ENCODE measurements at places on chromosomes 16 and 17.

GRCh38 chr17:8463099-8463498 is 27.4 kb downstream of the NDEL1 start:
- peak; percentile 40 for DNase-seq

- no peak for DNase-seq
Observed at GRCh38 chr16:8005096-8005860, 585.0 kb downstream of the TMEM114 start.

GRCh38 chr16:66858740-66859396 is 14.7 kb downstream of the CA7 start:
- DNase-seq: no peak

DNA sequence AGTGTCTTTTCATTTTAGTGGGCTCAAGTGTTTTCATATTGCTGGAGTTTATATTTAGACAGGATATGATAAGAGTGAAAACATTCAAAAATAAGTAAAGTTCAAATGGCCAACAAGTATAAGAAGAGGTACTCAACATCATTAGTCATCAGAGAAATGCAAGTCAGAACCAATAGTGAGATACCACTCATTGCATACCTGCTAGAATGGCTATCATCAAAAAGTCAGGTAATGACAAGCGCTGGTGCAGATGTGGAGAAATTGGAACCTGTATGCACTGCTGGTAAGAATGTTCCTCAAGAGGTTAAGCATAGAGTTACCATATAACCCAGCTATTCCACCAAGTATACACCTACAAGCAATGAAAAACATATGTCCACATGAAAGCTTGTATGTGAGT is 87.8 kb downstream of the WNT3 start:
- DNase-seq: no peak

DNA sequence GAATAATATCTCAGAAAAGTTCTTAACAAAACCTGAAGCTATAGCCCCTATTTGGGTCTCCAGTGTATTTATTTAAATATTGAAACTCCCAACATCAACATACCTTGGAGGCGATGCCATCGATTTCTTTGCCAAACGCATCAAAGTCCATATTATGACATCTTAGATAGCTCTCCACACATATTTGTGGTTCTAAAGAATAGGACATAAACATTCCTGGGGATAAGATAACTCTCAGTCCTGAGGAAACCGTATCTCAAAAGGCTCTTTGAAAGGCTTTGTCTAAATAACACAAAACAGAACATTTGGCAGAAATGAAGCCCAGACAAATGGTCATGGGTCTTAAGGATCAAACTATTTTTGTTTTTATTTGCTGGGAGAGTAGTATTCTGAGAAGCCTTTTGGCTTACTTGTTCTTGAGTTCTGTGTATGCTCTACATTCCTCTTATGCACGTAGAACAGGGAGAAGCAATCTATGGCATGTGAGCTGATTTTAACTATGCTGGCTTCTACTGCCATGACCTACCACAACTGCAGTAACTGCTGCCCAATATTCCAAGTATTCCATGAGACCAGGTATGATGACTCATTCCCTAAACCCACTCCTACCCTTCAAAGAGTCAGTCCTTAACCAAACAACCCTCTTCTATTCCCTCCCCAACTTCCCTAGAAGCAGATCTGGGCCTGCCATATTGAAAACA is 279.0 kb upstream of the ZFHX3 start:
- no peak for DNase-seq

DNA sequence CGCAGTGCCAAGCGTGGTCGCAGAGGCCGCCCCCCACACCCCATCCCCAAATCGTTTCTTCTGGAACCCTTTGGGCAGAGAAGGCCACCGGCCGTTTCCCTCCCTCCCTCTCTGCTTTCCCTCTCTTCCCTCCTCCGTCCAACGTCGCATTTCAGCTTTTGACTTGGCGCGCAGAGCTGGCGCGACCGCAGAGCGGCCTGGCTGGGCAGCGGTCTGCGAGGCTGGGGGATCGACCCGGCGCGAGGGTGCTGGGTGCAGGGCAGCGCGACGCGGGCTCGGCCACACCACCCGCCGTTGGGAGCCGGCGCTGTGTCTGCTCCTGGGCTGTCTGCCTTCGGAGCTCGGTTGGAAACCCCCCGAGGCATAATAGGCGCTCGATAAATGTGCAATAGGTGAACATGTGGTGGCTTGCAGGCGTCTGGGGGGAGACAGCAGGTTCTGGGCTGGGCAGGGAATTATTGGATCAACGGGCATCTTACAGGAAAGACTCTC is 2.8 kb upstream of the NTN3 start:
- DNase-seq: no peak

GRCh38 chr17:9020824-9021157 is 519 bp upstream of the NTN1 start:
- no peak for DNase-seq

- DNase-seq: no peak
Observed at GRCh38 chr16:82993926-82994325, 367.2 kb downstream of the CDH13 start.

GRCh38 chr16:20329392-20330138 is 2.3 kb upstream of the GP2 start:
- no peak for DNase-seq

DNA sequence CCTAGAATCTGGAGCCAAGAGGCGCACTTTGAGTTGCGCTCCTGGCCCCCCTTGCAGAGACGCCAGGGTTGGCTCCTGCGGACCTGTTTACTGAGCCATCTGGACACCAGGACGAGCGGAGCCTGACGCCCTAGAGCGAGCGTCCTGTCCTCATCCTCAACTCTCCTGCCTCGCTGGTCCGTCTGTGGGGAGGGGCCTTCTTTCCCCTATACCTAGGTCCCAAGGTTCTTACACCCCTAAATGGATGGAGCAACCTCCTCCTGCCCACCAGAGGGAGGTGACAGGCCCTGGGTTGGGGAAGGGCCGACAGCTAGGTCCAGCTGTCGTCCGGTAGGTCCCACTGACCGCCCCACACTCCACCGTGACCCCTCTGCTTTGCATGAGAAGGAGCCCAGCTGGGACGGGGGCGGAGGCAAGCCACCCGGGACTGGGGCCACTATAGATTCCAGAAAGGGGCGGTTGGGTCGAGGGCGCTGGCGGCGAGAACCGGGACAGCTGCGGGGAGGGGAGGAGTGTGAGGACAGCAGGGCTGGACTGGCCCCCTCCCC is 3.1 kb upstream of the LHX1 start:
- DNase-seq: no peak

DNA sequence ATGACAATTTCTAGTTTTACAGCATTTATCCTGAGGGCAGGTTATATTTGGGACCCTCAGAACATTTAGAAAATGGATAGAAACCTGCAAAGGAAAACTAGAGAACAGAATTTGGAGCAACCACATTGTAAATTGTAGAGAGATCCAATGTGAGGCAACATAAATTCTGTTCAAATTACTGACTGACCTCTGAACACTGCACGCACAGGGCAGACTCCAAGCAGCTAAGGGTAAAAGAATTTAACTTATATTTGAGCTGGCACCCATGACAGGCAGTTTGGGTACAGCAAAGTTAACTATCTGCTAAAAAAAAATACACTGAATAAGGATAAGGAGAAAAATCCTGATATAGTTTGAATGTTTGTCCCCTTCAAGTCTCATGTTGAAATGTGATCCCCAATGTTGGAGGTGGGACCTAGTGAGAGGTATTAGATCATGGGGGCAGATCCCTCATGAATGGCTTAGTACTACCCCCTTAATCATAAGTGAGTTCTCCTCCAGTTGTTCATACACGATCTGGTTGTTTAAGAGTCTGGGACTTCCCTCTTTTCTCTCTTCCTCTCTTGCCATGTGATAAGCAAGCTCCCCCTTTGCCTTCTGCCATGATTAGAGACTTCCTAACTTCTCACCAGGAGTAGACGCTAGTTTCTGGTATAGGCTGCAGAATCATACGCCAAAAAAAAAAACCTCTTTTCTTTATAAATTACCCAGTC is 75.7 kb downstream of the FBXL20 start:
- DNase-seq: no peak

DNA sequence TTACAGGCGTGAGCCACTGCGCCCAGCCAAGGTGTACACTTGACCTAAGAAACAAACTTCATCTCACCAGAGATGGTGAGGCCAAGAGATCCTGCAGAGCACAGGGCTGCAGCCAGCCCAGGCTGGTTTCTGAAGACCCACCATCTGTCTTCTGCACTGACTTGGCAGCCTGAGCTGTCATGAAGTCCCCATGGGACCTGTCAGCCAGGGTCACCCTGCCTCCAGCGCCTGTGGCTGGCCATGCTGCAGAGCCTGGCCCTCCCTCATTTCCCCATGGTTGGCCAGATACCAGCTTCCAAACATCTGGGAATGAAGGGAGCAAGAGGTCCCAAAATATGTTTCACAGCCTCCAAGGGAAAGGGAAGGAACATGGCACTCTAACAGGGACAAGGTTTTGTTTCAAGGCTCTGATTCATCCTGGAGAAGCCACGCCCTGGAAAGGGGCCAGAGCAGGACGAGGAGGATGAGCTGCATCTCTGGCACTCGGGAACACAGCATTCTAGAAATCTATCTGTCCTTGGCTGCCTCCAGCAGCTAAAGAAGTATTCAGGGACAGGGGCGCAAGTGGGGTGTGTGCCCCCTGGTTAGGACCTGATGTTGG is 45.3 kb downstream of the DDX19A start:
- no peak for DNase-seq

GRCh38 chr17:66727634-66728570 is 107.0 kb upstream of the CACNG5 start:
- peak; percentile 19 for DNase-seq

DNA sequence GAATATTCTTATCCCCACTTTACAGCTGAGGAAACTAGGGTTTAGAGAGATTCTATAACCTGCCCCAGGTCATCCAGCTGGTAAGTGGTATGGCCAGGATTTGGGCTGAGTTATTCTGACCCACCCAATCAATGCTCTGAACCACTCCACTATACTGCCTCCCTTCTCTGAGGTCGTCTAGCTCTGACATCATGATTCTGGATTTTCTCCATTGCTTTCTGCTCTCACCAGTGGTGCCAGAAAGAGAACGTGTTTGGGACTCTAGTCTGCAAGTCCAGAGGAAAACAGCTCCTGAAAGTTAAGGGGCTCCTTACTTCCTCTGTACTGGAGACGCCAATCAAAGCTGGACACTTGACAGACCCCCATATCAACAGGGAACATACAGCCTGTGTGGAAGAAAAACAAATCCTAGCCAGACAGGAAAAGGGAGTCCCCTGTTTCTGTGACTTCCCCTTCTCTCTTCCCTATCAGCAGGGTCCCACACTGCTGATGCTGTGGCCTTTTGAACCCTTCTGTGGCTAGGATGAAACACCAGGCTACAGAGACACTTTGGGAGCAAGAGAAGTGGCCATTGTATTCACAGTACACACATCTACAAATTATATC is 6.0 kb upstream of the EZH1 start:
- DNase-seq: no peak

DNA sequence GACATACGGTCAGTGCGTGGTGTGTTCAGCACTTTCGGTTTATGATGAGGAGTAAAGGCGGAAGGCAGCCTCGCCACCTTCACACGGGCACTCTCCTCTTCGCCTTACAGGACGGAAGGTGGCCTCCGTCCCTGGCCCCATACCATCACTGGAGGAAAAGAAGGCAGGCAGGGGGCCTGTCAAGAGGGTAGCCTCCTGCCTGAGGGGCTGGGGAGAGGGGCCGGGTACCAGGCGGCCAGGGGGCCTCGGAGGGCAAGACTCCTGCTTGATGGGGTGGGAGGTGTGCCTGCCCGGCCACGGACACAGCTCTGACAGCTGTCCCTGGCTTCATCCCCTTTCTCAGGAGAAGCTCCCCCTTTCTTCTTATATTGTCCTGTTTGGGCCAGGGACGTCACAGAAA is 15.6 kb upstream of the SLC38A8 start:
- no peak for DNase-seq

GRCh38 chr16:3681206-3681605 is 26.7 kb downstream of the DNASE1 start:
- DNase-seq: no peak

- DNase-seq: peak; percentile 37
Observed at GRCh38 chr17:70365091-70365583, 195.8 kb downstream of the KCNJ2 start.

DNA sequence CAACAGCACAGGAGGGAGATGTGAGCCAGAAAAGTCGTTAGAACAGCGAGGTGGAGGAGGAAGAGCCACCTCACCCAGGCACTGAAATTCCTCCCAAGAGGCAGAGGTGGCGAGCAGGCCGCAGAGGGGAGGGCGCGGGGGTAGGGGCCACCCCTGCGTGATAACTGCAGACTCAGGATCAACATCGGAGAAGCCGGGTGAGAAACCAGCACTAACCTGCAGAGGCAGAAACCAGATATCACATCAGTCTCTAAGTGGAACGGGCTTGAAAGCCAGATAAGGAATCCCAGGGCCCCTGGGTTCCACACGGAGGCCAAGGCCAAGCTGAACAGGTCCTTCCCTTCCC is 39.4 kb upstream of the ZC3H18 start:
- no peak for DNase-seq

DNA sequence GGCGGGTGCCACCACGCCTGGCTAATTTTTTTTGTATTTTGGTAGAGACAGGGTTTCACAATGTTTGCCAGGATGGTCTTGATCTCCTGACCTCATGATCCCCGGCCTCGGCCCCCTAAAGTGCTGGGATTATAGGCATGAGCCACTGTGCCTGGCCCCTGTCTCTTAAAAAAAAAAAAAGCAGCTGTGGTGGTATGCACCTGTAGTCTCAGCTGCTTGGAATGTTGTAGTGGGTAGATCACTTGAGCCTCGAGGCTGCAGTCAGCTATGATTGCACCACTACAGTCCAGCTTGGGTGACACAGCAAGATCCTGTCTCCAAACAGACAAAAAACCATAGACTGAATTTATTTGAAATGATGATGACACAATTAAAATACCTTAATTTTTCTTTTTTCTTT is 24.3 kb downstream of the CDK12 start:
- DNase-seq: peak; percentile 48

- no peak for DNase-seq
Observed at GRCh38 chr17:17484451-17484899, 7.7 kb downstream of the MED9 start.

DNA sequence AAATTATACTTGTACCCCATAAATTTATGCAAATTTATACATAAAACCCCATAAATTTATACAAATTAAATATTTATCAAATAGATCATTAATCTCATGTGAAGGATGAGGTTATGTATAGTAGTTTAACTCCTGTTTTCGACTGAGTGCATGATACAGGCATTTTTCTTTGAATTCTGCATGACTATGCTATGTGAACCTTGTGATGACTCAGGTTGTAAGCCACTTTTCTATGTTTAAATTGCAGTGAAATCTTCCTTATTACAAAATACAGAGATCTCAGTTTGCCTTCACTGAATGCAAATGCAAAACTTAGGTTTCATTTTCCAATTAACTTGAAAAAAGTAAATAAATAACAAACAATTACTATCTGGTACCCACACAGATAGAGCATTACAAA is 843.7 kb downstream of the CDH11 start:
- peak; percentile 33 for DNase-seq

DNA sequence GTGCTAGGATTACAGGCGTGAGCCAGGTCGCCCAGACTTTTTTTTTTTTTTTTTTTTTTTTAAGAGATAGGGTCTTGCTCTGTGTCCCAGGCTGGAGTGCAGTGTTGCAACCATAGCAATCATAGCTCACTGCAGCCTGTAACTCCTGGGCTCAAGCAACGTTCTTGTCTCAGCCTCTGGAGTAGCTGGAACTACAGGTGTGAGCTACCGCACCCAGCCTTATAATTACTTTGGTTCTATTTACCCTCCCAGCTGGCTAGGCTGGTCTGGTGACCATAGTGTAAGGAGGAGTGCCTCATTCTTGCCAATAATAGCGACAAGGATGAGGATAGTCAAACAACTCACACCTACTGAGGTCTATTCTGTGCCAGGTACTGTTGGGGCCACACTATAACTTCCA is 39.6 kb upstream of the USP7 start:
- no peak for DNase-seq

GRCh38 chr17:79936641-79937381 is 97.6 kb upstream of the CBX4 start:
- no peak for DNase-seq
